ENCODE measurements at places on chromosomes 3 and 15.

DNA sequence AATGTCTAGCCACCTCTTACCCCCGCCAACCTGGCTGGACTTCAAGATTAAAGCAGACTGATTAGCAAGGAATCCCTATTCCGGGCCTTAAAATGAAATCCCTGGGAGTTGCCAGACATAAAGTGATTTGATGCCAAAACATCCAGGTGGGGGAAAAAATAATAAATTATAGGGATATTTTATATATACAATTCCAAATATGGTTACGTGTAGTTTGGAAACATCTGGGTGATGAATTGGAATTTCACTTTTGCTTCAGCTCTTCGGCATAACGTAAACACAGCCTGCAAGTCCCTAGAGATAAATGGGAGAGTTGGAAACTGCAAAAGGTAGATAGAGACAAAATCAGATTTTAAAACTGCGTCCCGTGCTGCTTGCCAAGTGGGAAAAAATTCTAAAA is 545.5 kb upstream of the MDFIC2 start:
- no peak for DNase-seq

- DNase-seq, result no peak
These were observed 774.0 kb upstream of the ARPP21 start for GRCh38 chr3:34865346-34865745.

DNA sequence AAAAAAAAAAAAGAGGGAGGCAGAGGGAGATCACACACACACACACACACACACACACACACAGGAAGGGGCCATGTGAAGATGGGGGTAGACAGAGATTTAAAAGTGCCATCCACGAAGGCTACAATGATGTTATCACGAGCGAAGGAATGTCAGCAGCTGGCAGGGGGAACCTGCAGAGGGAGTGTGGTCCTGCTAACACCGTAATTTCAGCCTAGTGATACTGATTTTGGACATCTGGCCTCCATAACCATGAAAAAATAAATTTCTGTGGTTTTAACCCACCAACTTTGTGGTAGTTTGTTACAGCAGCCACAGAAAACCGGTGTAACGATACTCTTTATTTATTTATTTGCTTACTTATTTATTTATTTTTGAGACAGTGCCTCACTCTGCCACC is 76.0 kb downstream of the TMCO5A start:
- no peak for DNase-seq

DNA sequence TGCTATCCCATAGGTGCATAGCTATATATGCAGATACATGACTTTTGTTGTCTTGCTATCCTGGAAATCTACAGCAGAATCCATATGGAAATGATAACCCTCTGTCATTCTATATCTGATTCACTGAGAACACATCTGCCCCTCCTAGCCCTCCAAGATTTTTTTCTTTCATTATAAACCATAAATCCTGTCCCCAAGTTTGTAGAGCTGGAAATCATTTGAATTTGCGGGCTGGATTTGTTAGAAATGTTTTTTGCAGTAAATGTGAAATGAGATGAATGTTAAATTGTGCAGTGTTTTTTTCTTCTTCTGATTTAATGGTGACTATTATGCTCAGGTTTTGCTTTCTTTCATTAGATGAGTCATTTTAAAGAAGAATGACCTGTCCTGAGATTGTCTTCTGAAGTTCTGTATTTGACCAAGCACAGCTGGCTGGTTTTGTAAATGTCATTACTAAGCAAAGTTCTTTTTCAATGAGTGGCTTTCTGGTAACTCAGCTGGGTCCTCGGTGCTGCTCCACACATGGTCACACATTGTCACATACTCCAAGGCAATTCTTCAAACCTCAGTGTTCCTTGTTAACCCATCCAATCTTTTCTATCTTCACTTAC is 25.3 kb upstream of the ABHD17C start:
- no peak for DNase-seq

- no peak for DNase-seq
These were observed 16.5 kb downstream of the BCHE start for GRCh38 chr3:165820671-165821123.

DNA sequence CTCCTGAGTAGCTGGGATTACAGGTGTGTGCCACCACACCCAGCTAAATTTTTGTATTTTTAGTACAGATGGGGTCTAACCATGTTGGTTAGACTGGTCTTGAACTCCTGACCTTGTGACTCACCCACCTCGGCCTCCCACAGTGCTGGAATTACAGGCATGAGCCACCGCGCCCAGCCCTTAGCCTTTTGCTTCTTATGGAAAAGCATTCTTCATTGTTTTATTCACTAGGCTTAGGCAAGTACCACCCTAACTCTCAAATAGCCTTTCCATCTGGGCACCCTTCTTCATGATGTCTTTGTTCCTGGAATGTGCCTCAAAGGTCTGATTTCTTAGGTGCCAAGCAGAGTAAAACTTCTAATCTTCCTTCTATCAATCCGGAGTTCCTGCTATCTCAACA is 641.8 kb downstream of the FHIT start:
- no peak for DNase-seq

DNA sequence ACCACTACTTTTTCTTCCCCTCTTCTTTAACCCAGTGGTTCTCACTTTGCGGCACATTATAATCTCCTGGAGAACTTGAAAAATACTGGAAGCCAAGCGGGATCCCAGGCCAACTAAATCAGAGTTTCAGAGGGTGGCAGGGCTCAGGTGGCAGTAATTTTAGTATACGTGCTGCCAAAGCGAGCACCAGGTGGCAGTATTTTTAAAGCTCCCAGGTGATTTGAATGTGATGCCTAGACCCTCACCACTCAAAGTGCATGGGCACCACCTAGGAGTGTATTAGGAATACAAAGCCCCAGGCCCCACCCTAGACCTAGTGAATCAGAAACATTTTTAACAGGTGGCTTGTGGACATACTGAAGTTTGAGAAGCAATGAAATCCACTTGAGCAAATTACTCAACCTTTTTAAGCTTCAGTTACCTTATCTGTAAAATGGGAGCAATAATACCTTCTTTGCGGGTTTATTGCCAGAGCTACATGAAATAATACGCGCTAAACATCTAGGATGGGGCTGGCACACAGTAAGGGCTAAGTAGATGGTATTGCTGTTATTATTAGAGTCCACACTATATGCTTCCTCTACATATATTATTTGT is 8.3 kb downstream of the B3GALNT1 start:
- no peak for DNase-seq

Data from stimulated activated CD4-positive, alpha-beta T cell treated with anti-CD3 and anti-CD28 coated beads, Interleukin-1b, Interleukin-23, amount 100 ng/mL, for 24 hours (primary cell).